ENCODE measurements at places on chromosomes 7 and 10.

DNA sequence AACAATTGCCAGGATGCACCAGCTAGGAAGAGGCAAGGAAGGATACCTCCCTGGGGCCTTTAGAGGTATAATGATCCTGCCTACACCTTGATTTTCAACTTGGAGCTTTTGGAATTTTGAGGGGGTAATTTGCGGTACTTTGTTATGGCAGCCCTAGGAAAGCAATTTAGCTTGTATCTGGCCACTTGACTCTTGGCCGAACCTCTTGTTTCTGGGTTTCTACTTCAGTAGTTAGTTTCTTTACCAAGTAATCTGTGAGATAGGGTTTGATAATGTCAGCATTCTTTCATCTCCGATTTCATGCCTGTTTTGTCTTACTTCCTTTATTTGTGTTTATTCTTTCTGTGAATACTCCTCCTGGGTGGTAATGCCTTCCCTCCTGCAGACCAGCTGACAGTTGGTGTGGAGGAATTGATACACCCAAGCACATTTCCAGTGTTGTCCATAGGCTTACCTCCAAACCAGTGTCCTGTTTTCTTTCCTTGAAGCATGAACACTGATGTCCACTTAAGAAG, 163.7 kb downstream of the SND1 start:
- no peak for DNase-seq

GRCh38 chr10:126255313-126255712, 133.0 kb downstream of the ADAM12 start:
- no peak for DNase-seq

DNA sequence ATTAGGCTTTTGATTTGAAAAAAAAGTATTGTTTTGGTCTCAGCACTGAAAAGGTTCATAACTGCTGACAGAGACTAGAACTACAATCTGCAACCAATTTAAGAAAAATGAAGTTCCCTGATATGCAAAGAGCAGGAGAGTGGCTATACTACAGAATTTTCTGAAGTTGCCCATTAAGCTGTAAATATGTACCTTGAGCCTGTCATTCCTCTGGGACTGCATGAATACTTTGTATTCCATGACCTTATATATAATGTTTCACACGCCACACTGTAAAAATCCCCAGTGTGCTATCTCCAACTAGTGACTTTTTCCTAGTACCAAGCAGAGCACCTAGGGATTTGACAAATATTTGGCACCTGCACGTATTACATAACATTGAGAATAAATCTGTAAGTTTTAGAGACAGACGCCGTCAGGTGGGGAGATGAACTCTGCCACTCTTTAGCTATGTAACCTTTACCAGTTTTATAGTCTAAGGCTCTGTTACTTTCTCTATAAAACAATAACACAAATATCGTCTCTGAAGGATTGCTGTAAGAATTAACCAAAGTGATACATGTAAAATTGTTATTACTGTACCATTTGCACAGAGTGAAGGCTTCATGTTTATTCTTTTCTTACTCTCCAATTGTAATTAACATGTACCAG, 235.4 kb downstream of the MAGI2 start:
- DNase-seq, result no peak

- no peak for DNase-seq
These were observed 687.6 kb downstream of the AUTS2 start for GRCh38 chr7:70285854-70286253.

GRCh38 chr10:1874533-1874932, 137.2 kb upstream of the ADARB2 start:
- DNase-seq, result no peak

DNA sequence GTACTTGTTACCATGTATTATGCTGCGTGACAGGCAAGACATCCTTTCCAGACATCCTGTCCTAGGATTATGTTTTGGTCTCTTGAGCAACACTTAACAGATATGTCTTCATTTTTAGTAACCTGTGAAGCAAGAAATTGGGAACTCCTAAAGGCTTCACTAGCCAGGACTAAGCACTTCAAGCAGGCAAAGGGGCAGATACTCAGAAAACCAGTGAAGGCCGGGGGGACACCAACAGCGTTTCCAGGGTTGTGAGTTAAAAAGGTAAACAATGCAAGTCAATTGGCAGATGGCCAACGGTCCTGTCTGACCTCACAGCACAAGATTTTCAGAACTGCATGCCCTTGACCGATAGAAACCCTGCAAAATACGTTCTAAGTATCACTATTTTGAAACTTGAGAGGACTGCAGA, 77.6 kb upstream of the SFMBT2 start:
- no peak for DNase-seq

DNA sequence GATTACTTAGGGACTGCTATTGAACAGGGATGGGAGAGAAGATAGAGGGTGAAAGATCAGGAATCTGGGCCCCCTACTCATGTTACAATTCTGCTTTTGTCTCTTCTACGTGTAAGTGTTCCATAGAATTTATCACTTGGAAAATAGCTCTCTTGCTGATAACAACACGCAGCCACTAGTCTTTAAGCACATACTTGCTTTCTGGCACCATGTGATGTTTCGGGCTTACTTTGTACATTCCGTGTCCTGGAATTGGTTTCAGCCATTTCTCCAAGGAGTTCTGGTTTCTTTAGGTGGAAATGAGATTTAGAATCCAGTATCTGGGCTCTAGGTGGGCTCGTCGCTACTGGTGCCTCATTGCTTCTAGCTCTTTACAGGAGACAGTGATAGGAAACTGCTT, 59.7 kb downstream of the TFAM start:
- DNase-seq, result no peak

- DNase-seq, result no peak
These were observed 71.6 kb upstream of the C1GALT1 start for GRCh38 chr7:7110706-7111105.

- no peak for DNase-seq
These were observed 16.0 kb downstream of the FZD1 start for GRCh38 chr7:91280185-91280584.

- no peak for DNase-seq
These were observed 30.6 kb downstream of the RBM17 start for GRCh38 chr10:6119423-6119822.

- DNase-seq, result no peak
These were observed 28.6 kb downstream of the SLC35B4 start for GRCh38 chr7:134287916-134288659.

DNA sequence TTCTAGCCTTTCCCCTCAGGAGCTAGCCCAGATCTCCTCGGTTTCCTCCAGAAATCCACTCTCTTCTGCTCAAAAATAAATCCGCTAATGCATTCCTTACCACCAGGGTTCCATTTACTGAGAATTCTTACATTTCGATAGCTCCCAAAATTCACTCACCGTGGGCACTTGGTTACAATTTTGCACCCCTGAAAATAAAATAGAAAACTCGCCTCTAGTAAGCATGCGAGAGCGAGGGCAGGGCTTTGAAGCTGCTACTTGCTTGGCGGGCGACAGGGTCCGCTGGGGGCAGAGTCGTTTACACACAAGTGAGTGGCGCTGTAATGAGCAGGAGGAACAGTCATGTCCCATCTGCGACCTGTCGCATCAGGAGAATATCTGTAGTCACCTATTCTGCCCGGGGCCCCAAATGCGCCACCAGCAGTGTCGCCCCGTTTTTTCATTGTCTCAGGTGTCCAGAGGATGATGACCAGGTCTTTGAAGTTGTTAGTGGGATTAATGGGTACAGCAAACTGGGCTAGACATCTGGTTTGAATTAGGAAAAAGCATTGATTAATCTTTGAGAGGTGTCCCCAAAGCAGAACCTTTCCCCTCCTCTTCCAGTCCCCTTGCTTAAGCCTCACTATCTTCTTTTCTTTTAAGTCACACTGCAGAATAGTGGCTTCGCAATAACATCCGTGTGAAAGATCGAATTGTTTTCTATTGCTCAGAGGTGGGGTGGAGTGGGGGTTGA, 1.2 kb upstream of the MEOX2 start:
- no peak for DNase-seq

DNA sequence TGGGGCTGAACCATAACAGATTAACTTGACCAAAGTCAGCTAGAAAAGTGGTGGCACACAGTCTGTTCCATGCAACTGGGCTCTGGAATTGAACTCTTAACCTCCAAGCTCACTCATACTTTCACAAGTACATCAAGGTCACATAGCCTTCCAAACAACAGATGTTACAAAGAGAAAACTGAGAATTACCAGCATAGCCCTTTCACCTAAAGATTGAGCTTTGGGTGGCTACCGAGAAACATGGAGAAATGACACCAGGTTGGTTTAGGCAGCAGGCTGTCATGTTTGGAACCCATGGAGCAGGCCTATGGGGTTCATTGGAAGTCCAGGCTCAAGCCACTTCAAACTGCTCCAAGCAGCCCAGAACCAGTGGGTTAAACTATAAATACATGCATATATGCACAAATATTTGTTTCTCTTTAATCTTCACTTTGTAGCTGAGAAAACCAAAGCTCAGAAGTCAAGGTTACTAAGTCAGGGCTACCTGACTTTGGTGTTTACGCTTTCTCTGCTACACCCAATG, 59.1 kb downstream of the MALSU1 start:
- DNase-seq, result no peak

DNA sequence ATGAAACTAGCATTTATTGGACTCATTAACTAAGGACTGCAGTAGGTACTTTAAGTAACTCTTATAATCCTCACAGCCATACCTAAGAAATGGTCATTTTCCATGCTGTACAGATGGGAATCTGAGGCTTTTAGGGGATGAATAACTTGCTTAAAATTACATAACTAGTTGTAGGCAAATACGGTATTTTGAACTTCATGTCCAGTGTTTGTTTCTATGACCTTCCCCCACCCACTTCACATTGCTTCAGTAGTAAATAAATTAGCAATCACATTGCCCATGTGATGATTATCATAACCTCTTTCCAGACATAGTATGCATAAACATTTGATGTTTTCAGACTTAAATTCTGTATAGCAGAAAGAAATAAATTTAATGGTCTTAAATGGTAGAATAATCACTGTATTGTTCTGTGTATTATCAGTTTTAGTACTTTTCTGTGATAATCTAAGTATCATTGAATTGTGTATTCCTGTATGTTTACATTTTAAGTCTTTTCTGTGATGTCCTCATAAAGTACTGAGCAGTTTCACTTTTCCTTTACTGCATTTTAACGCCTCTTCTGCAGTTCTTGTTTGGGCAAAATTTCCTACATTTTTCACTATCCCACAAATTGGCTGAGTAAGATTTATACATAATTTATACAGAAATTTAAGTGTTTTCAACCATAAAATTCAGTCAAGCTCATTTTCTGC, 48.3 kb downstream of the ANKIB1 start:
- DNase-seq, result no peak

DNA sequence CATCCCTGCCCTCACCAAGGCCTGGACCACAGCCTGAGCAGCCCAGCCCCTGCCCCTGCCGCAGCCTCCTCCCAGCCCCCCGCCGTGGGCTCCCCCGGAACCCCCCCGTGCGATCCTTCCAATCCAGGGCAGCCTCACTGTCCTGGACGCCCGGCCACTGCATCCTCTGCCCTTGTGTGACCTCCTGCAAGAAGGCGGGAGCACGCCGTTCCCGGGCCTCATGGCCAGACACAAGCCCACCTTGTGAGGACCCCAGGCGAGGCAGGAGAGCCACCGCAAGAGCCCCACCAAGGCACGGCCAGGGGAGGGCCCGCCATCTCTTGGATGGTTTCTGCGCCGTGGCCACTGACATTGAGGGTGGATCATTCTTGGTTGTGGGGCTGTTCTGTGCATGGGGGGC, 7.8 kb upstream of the LFNG start:
- DNase-seq, result no peak

- no peak for DNase-seq
These were observed 19.9 kb upstream of the GGCT start for GRCh38 chr7:30524545-30524944.

GRCh38 chr10:535952-536351, 153.5 kb downstream of the DIP2C start:
- no peak for DNase-seq

- no peak for DNase-seq
These were observed 43.0 kb downstream of the TMEM130 start for GRCh38 chr7:98826811-98827231.

GRCh38 chr7:156156734-156157408, 344.6 kb upstream of the SHH start:
- DNase-seq, result no peak

DNA sequence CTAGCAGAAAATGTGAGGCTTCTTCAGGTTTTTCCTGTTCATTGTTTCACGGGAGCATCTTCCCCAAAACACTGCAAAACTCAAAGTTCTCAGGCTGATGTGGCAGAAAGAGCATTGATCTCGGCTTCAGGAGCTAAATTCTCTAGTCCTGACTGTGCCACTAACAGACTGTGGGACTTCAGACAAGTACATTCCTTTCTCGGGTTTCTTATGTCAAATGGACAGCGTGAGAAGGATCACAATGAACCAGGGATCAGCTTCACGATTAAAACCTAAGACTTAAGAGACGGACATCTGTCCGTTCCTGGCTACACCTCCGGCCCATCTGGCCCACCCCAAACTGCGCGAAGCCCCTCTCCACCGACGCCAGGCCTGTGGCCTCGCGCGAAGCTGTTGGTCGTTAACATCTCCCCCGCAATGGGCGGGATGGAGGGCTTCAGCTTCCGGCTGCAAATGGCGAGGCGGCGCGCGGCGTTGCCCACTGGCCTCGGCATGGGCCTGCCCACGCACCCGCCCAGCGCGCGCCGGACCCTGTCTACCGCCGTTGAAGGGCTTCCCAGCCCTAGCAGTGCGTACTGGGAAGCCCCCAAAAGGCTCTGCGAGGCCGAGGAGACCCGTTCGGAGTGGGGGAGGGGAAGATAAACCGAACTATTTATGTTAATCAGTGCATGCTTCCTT, 549 bp upstream of the DDX50 start:
- DNase-seq, result no peak

DNA sequence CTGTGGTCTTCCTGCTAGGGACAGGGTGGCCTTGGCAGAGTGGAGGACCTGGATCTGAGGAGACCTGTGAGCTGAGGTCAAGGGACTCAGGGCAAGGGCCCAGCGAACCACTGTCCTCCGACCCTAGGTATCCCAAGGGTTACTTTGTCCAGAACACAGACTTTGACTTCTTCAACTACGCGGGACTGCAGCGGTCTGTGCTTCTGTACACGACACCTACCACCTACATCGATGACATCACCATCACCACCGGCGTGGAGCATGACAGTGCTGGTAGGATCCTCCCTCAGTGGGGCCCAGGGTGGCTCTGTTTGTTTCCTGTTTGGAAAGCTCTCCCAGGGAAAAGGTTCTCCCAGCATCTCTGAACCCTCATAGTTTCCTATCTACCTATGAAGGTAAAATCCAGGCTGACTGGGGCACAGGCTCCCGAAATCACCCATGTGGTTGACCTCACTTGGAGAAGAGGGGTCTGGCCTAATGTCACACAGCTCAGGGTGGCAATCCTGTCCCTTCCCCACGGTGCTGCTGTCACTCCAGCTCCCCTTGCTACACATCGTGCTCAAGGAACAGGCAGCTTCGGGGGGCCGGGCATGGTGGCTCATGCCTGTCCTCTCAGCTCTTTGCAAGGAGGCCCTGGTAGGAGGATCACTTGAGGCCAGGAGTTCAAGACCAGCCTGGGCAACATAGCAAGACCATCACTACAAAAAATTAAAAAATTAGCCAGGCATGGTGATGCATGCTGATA, 57.6 kb downstream of the ZNF727 start:
- no peak for DNase-seq
